Urothelium cell line (cell line): ENCODE measurements at places on chromosomes 1 and 21.
A peak's percentile ranks its signal among the peaks of the same experiment; 100 is the strongest.

- DNase-seq, result no peak
These were observed 129.8 kb downstream of the PTPRU start for GRCh38 chr1:29365906-29366670.

DNA sequence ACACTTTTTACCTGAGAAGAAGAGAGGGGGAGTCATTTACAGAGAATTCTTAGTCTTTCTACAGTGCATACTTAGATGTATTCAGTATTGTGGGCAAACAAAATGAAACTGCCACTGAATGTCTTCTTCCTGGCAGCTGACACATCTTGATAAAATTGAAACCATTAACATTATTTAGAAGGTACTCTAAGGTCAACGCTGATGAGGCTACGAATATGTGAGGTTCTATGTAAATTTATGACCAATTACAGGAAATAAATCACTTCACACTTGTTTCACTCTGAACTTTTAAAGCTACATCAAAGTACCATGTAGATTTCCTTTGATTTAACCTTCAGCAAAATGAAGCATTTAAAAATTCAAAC lies 51.3 kb upstream of the GFI1 start:
- DNase-seq, result no peak

DNA sequence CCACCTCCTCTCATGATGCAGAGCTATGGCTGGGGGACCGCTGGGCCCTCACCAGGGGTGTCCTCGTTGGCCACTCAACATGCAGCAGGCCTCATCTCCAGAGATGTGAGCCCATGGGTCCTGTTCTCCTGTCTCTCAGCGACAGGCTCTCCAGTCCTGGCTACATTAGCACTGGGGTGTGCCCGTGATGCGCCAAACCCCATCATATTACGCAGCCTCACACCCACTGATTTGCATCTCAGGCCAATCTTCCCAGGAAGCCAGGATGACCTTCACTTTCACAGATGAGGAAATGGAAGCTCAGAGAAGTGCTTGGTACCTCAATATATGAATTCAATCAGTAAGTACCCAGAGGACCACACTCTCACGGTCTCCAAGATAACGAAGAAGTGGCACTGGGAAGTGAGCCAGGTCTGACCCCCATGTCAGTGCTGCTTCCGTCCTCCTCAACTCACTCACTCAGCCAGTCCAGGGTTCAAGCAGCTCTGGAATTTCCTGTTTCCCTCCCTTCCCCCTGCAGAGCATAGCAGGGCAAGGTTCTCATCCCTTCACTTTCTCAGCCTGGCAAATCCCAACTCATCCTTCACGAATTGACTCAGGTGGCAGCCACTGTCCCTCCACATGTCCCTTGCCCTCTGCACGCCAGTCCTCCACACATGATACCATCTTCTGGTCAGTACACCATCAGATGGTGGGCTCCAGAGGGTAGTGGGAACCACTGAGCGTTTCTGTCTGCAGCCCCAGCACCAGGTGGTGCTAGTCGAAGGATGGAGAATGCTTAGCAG lies 28.9 kb upstream of the EVA1B start:
- DNase-seq, result no peak

DNA sequence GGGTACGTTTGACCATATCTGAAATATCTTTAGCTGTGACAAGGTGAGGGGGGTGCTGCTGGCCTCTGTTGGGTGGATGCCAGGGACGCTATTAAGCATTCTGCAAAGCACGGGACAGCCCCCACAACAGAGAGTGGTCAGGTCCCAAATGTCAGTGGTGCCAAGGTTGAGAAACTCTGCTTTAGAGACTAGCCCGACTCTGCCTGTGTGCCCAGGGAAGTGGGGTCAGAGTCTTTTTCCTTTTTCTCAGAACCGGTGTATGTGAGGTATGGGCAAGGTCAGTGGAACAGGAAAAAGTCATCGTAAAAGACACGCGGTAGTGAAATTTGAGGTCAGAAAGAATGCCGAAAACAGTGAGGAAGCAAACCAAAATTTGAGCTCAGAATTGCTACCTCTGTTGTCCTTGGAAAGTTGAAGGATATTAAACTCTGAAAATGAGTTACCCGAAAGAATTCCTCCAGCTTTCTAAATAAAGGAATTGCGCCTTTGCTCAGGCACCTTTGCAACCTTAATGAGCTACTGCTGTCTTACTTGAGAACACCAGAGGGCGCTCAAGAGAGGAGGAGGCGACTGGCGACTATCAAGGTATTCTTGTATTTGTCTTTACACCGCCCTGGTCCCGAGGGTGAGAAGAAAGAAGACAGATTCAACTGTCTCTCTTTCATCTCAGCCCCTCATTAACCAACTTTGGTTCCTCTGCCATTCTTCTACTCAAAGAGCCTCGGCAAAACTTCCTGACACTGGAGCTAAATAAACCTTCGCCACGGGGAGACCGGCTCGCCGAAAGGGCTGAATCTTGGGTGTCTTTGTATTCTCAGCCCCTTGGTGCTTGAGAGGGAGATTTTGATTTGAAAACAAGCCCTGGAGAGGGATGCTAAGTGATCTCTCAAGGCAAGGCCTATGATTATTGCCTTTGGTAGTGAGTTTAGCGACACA lies 85.4 kb upstream of the OLIG2 start:
- DNase-seq, result peak; percentile 65

GRCh38 chr21:15138490-15138889 lies 73.7 kb upstream of the NRIP1 start:
- DNase-seq, result no peak

GRCh38 chr1:227897704-227898438 lies 49.9 kb downstream of the WNT9A start:
- no peak for DNase-seq

DNA sequence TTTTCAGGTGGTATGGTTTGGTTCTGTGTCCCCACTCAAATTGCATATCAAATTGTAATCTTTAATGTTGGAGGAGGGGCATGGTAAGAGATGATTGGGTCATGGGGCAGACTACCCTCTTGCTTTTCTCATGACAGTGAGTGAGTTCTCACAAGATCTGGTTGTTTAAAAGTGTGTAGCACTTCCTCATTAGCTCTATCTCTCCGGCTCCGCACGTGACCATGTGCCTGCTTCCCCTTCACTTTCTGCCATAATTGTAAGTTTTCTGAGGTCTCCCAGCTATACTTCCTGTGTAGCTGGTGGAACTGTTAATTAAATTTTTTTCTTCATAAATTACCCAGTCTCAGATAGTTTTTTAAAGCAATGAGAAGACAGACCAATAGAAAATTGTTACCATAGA lies 843.2 kb downstream of the AMY1C start:
- no peak for DNase-seq

GRCh38 chr1:165143437-165144065 lies 213.0 kb downstream of the LMX1A start:
- peak; percentile 32 for DNase-seq

DNA sequence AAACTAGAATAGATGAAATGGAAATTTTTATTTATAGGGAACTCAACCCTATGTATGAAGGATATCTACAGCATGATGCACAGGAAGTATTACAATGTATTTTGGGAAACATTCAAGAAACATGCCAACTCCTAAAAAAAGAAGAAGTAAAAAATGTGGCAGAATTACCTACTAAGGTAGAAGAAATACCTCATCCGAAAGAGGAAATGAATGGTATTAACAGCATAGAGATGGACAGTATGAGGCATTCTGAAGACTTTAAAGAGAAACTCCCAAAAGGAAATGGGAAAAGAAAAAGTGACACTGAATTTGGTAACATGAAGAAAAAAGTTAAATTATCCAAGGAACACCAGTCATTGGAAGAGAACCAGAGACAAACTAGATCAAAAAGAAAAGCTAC lies 7.9 kb downstream of the USP1 start:
- DNase-seq, result no peak

DNA sequence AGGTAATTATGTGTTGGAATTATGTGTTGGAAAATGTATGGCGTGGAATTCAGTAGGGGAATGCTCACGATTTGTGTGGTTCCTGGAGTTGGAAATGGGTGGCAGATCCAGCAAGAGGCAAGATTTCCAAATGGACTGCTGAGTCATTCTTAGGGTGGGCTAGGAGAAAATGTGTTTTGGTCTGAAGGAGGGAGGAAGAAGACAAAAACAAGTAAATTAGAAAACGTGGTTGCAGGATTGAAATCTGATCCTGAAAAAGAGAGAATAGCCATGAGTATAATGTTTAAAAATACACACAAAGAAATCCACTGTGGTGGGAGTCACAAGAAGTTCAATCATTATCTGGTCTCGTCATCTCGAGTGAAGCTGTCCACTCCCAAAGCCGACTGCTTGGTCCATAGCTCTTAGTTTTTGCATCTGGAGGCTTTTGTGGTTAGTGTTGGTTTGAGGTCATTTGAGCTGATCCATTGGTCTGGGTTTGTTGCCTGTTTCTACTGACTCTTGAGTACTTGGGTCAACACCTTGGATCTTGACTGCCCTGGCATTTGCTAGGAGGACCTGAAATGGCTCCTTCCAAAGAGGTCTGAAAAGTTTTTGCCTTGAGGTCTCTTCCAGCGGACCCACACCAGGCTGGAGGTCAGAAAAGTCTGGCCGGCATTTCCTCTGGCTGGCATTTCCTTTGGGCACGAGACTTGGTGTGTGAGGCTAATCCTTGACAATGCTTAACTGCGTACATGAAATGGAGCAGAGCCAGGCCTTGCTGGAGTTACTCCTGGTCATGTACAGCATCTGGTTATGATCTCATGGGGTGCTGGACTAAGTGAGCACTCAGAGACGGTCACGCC lies 9.2 kb downstream of the MX2 start:
- no peak for DNase-seq

DNA sequence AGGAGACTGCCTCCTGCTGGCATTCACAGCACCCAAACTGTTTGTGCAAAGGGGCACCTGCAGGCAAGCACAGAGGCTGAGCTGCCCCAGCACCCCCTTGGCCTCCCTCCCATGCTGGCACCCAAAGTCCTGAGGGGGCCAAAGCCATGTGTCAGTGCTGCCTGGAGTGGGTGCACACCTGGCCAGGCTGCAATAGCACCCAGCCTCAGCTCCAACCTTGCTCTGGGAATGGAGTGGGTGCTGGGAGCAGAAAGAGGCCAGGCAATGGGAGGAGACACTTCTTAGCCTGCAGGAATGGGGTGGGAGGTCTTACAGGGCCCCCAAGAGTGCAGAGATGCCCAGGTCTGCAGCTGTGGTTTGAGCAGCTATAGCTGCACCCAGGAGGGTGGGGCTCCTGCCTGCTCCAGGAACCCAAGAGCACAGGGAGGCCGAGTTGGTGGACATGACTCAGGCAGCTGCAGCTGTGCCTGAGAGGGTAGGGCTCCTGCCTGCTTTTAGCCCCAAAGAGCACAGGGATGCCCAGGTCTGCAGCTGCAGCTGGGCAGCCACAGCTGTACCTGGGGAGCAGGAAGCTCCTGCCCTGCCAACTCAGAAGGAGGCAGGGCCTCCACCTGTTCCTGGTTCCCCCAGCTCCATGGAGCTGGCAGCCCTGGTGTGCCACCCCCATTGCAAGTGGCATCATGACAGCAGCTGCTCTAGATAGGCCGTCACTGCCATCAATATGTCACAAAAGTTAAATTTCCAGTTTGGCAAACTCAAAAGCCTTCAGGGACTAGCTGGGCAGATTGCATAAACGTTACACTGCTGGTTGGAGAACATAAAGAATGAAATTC lies 5.3 kb upstream of the CHD1L start:
- no peak for DNase-seq

DNA sequence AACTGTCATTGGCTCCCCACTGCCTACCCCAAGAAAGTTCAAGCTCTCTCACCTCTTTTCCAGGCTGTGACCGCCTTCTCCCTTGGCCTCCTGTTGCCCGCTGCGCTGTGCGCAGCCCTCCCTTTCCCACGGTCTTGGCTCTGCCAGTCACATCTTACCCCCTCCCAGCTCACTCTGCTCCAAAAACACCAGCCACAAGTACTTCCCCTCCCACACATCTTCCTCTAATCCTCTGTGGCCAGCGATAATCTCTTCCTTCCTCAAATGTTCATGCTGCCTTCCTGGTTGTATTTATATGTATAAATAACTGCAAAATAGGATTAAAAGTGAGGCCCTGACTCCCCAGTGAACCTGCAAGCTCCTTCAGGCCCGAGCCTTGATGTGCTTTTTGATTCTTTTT lies 81.8 kb downstream of the AJAP1 start:
- no peak for DNase-seq

- no peak for DNase-seq
These were observed 173.1 kb downstream of the HMCN1 start for GRCh38 chr1:185907246-185907645.

- DNase-seq, result peak; percentile 96
These were observed 5.9 kb downstream of the BLACAT1 start for GRCh38 chr1:205449750-205450443.

- no peak for DNase-seq
These were observed 4.0 kb upstream of the S100A3 start for GRCh38 chr1:153553096-153553495.

DNA sequence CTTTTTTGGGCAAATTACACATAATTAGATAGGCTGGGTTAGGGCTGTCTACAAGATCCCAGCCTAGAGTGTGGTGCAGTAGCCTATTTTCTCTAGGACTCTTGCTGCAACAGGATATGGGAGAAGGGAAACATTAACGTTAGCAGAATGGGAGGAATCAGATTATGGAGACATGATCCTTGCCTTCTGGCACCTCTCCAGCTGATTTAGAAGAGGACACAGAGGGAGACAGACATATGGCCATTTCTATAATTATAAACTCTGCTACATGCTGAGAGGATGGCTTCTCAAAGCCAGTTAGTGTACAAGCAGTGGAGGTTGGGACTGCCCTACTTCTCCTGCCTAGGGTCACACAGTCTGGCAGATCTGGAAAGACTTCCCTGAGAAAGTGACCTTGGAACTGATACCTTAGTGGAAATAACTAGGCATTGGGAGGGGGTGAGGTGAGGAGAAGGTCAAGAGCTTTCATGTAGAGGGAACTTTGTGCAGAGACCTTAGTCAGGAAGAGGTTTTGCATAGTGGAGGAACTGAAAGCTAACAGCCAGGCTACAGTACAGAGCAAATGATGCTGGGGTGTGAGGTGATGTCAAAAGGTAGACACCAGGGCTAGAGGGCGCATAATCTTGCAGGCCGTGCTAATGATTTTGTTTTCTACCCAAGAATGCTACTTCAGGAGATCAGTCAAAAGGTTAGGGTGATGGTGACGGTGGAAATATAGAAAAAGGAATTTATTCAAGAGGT lies 1.2 kb upstream of the CD1D start:
- DNase-seq, result no peak
